ENCODE measurements at places on chromosomes 5 and 9.

DNA sequence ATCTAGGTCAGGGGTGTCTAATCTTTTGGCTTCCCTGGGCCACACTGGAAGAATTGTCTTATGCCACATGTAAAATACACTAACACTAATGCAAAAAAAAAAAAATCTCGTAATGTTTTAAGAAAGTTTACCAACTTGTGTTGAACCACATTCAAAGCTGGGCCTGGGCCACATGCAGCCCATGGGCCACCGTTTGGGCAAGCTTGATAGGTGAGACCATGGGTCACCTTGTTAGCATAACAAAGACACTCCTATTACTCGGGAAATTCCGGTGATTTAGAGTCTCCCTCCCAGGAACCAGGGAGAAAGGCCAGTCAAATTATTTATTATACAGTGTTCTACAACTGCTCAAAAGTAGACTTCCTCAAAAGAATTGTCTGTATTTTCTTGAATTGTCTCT lies 12.7 kb downstream of the RECK start:
- DNase-seq, result no peak

- DNase-seq, result no peak
These were observed 13.8 kb downstream of the GABBR2 start for GRCh38 chr9:98694943-98695342.

DNA sequence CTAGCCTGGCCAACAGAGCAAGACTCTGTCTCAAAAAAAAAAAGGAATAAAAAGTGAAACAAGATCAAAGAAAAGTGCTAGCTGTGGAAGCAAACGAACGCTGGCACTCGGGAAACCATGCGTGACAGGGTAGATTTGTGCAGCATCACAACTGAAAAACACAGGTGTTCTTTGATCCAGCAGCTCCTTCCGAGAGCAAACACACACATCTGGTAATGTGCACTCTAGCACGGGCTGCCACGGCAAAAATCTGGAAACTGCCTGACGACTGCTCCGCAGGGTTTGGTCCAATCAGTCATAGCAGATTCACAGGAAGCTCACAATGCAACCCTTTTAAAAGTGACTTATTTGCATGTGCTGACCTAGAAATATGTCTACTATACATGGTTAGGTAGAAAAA lies 80.0 kb downstream of the SYK start:
- DNase-seq, result no peak

- no peak for DNase-seq
These were observed 71.9 kb downstream of the DAPK1 start for GRCh38 chr9:87569518-87569917.

DNA sequence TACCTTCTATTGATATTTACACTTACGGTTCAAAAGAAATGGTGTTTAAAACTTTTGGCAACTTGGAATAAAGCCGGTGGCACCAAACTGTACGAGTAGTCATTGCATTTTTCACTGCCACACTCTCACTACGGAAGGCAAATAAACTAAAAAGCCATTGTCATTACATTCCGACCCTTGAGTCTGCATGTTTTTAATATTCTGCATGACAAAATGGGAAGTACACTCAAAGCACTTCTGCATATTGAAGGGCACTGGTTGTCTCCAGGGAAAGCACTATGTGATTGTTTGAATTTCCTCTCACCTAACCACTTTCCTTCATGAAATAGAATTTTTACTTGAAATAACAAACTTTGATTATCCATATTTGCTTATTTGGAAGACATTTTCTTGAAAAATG lies 426.3 kb downstream of the CETN3 start:
- DNase-seq, result no peak

GRCh38 chr5:1104327-1105006 lies 7.4 kb downstream of the SLC12A7 start:
- peak; percentile 26 for DNase-seq

GRCh38 chr5:94802450-94802849 lies 184.0 kb downstream of the SLF1 start:
- no peak for DNase-seq

DNA sequence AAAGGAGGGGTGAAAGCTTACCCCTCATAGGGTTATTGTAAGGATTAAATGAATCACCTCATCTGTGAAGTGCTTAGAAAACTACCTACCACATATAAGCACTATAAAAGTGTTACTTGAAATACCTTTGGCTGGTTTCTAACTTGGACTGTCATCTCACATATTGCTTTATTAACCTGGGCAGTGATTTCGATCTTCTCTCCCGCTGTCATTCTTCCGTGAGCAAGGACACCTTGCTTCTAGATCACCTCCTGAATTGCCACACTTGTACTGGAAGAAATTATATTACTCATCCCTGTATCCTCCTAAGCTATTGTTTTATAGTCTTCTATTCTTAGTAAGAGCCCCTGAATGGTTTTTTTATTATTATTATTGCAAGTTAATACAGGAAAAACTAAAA lies 34.0 kb upstream of the GRAMD2B start:
- DNase-seq, result no peak

DNA sequence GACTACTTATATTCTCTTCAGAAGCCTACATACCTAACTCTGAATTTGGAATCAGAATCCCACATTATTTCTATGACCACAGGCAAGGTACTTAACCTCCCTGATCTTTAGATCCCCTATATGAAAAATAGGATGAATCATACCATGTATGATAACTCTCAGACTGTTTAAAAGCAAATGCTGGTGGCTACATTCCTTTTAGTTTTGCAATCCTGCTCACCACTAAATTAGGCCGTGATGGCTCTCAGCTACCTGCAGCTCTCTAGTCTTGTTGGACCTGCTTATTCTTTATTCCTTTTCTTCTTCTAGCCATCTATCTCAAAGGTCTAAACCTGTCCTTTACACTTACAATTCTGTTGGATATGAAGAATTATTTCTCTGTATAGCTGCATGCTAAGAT lies 303.4 kb upstream of the ATP10B start:
- DNase-seq, result no peak

DNA sequence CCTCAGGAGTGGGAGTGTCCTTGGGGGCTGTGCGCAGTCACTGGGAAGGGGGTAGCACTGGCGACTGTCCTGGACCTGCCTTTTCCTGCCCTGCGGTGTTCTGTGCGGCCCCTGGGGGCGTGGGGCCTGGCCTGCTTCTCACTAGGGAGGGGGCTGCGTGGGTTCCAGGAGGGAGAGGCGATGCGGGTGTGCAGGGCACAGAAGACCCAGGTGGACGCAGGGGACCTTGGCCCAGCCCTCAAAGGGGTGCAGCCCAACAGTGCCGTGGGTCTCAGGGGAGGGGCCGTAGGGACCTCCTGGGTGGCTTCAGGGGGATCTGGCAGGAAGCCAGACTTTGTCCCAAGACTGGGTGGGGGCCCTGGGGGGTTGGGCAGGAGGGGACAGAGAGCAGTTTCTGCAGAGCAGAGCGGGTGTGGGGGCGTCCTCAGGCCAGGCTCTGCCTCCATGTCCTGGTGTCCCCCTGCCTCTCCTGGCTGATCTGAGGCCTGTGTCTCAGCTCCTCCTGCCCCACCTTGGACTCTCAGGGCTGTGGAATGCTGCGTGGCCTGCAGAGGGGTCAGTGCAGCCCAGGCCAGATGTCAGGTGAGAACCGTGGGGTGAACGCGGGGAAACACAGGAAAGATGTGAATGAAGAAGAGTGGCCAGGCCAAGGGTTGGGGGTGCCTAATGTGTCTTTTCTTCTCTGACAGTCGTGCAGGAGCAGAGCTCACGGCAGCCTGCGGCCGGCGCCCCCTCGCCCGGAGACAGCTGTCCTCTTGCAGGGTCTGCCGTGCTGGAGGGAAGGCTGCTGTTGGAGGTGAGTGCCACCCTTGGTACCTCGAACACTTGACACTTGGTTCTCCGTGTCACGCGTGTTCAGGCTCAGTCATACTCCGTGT lies 54.6 kb downstream of the AHRR start:
- no peak for DNase-seq

GRCh38 chr9:121323449-121324151 lies 46.5 kb downstream of the STOM start:
- DNase-seq, result no peak

DNA sequence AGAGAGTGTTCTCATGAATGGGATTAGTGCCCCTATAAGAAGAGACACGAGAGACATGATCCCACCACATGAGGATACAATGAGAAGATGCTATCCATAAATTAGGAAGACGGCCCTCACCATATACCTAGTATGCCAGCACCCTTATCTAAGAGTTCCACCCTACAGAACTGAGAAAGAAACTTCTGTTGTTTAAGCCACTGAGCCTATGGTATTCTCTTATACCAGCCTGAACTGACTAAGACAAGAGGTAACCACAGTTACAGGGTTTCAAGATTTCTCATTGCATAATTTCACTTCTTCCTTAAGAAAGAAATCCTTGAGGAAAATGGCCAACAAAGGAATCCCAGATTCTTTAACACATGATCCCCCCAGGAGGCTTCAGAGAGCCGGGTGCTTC lies 412.4 kb downstream of the NTRK2 start:
- DNase-seq, result no peak

DNA sequence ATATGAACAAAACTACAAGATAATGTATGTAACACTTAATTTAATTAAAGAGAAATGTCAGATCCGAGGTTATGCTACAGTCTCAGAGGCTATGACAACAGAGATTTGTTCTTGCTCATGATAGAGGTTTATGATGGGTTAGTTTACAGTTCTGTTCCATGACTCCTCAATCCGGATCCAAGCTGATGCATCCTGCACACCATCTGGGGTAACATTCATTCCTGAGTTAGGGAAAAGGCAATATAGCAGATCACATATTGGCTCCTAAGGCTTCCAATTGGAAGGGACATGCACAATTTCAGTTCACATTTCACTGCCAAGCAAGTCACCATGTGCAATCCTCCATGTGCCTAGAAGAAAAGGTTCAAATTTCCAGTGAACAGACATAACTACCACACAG lies 40.4 kb downstream of the ABLIM3 start:
- DNase-seq, result no peak

DNA sequence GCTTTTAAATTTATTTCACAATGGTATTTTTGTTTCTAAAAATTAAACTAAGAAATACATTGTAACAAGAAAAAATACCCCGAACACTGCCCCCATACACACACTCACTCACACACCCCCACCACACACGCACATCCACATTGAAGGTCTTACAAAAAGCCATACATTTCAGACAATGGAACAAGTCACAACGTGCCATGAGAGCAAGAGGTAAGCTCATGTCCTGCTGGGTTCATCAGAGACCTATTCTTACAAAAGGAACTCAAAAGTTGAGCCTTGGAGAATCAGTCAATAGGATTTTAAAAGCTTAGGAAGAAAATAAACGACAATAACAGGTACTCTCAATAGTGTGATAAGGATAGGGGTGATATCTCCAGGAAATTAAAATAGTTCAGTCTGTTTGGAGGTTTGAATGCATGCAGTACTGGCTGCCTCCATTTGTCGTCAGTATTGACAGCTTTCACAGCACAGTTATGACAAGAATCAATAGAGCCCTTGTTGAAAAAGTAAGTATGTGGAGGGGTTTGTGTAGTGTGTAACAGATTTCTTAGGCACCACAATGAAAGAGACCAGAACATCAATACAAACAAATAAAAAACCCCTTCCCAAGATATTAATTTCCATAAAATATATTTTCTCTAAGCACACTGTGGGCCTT lies 1826.2 kb upstream of the CDH6 start:
- DNase-seq, result no peak

GRCh38 chr9:4821133-4821532 lies 28.4 kb downstream of the RCL1 start:
- no peak for DNase-seq

DNA sequence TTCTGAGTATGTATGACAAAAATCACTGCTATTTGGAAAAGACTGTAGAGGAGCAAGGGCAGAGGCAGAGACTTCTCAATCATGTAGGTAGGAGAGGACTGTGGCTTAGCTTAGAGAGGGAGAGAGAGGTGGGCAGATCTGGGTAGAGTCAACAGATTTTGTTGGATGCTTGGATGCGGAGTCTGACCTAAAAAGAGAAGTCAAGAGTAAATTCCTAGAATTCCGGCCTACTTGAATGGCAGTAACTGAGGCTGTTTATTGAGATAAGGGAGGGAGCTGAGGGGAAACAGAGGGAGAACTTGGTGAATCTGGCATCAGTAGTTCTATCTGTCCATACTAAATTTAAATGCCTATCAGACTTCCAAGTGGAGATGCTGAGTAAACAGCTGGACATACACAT lies 2.4 kb downstream of the TICAM2 start:
- no peak for DNase-seq

- DNase-seq, result no peak
These were observed 80.1 kb upstream of the DMAC1 start for GRCh38 chr9:7879551-7880245.

DNA sequence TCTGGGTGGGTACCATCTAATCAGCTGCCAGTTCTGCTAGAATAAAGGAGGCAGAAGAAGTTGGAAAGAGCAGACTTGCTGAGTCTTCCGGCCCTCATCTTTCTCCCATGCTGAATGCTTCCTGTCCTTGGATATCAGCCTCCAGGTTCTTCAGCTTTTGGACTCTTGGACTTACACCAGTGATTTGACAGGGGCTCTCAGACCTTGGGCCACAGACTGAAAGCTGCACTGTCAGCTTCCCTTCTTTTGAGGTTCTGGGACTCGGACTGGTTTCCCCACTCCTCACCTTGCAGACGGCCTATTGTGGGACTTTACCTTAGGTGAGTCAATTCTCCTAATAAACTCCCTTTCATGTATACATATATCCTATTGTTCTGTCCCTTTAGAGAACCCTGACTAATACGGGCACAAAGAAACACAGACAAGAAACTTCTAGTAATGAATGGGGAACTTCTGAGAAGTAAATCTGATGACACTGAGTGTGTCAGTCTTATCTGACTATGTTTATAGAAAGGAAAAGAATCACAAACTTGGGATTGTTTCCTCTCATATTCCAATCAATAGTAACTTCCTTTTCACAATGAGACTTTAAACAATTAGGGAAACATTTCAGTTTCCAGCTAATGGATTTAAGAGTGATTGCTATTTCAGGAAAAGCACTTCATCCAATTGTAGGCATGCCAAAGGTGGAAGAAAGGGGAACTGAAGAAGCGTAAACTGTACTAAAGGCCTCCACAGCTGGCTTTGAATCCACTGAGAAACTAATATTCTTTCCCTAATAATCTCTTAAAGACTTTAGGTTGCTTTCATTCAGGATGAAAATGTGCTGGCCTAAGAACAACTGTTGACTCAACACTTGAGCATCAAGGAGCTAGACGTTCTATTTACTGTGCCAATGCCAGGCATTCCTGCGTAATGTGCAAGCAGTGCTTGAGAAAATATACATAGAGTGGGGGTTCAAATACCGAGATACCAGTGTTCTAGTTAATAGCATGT lies 127.9 kb upstream of the PTGER4 start:
- DNase-seq, result no peak

- no peak for DNase-seq
These were observed 29.4 kb downstream of the DROSHA start for GRCh38 chr5:31502506-31502905.

GRCh38 chr9:127104581-127105311 lies 17.7 kb downstream of the ANGPTL2 start:
- no peak for DNase-seq

All from T follicular helper cell (primary cell).